Naive B cell (primary cell): ENCODE measurements at places on chromosomes 11 and 22. TPM values are rescaled to one million over a fixed set of nuclear protein-coding genes. Genes with fewer than 3 reads are reported as not detected.

The NELL1 gene
- not detected for polyA plus RNA-seq

The ADORA2A gene
- polyA plus RNA-seq: 43.9 TPM

The THAP7 gene
- polyA plus RNA-seq: 36.6 TPM

The SPI1 gene
- 60.1 TPM for polyA plus RNA-seq

The MS4A6E gene
- not detected for polyA plus RNA-seq

The SGSM1 gene
- not detected for polyA plus RNA-seq

The CXCR5 gene
- polyA plus RNA-seq: 157 TPM

The MCHR1 gene
- polyA plus RNA-seq: not detected

The SLCO2B1 gene
- not detected for polyA plus RNA-seq

The SLC43A3 gene
- polyA plus RNA-seq: 16.7 TPM

The SPDYC gene
- not detected for polyA plus RNA-seq

The TPBGL gene
- polyA plus RNA-seq: not detected

The OR51B6 gene
- polyA plus RNA-seq: not detected

The CDON gene
- not detected for polyA plus RNA-seq

The TSPAN32 gene
- polyA plus RNA-seq: 9.5 TPM

The SCGB1C1 gene
- polyA plus RNA-seq: 1.9 TPM

The PIK3IP1 gene
- polyA plus RNA-seq: 198 TPM

The SPTBN2 gene
- polyA plus RNA-seq: not detected

The SLC25A17 gene
- 26.3 TPM for polyA plus RNA-seq

The RIMBP3B gene
- 0.18 TPM for polyA plus RNA-seq

The TMEM191B gene
- polyA plus RNA-seq: 0.67 TPM

The MYEOV gene
- not detected for polyA plus RNA-seq

The TRIM6 gene
- not detected for polyA plus RNA-seq

The TMEM121B gene
- not detected for polyA plus RNA-seq

The MRGPRE gene
- not detected for polyA plus RNA-seq

The PARVG gene
- polyA plus RNA-seq: 123 TPM

The MS4A8 gene
- polyA plus RNA-seq: not detected

The PRDM11 gene
- polyA plus RNA-seq: 1.6 TPM

The RIBC2 gene
- not detected for polyA plus RNA-seq

The MN1 gene
- not detected for polyA plus RNA-seq

The NRGN gene
- 1.8 TPM for polyA plus RNA-seq

The BTBD18 gene
- 1.6 TPM for polyA plus RNA-seq

The GNG3 gene
- 18.1 TPM for polyA plus RNA-seq

The MYRF gene
- polyA plus RNA-seq: 0.12 TPM

The TBX10 gene
- not detected for polyA plus RNA-seq
